Activated CD8-positive, alpha-beta memory T cell treated with anti-CD3 and anti-CD28 coated beads, Interleukin-2, amount 10 ng/mL, durations not matched to agents 7 days and 5 days (primary cell): ENCODE measurements at places on chromosomes 5 and 9.

DNA sequence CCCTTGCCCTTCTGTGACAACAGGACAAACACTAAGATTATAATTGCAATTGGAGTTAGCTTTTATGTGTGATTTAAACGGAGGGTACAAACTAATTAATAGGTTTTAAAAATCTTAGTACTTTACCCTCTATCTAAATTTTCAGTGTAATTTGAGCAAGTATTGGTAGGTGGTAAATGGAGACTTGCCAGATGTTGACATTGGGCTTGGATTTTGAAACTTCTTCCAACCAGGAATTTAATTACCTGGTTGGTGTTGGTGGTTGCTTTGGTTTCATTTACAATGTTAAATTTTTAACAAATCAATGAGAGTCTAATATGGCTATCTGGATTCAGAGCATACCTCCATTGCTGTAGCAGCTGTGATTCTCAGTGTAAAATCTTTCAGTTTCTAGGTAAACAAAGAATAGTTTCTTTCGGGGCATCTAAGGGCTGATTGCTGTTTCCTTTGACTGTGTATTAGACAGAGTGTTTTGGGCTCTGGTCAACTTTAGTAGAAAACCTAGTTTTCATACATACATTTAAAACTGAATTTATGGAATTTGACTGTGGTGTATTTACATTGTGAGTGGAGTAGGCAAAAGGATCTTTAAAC lies 1.9 kb downstream of the DAPK1 start:
- no peak overlapping the region for H3K27ac ChIP-seq
- peaks cover 40% of the 10 kb centered on the region for H3K27me3 ChIP-seq
- H3K4me3 ChIP-seq: no peak overlapping the region
- no peaks in the 10 kb centered on the region for H3K36me3 ChIP-seq
- peaks cover 6% of the 10 kb centered on the region for H3K4me1 ChIP-seq

GRCh38 chr9:127777368-127777980 lies 992 bp downstream of the SH2D3C start:
- peaks cover 36% of the 10 kb centered on the region for H3K36me3 ChIP-seq
- H3K4me1 ChIP-seq: peaks cover 54% of the 10 kb centered on the region
- H3K27me3 ChIP-seq: no peaks in the 10 kb centered on the region
- peak; percentile 56 for DNase-seq
- peak overlapping the region; percentile 97 for H3K27ac ChIP-seq

- DNase-seq: no peak
- no peak overlapping the region for H3K4me3 ChIP-seq
- H3K27ac ChIP-seq: no peak overlapping the region
- H3K36me3 ChIP-seq: no peaks in the 10 kb centered on the region
- peaks cover 58% of the 10 kb centered on the region for H3K4me1 ChIP-seq
Observed at GRCh38 chr5:132658381-132659302, 669 bp downstream of the IL13 start.

- no peak for DNase-seq
- no peak overlapping the region for H3K4me3 ChIP-seq
- no peak overlapping the region for H3K27ac ChIP-seq
- no peaks in the 10 kb centered on the region for H3K4me1 ChIP-seq
- H3K27me3 ChIP-seq: peaks cover 8% of the 10 kb centered on the region
- no peaks in the 10 kb centered on the region for H3K36me3 ChIP-seq
Observed at GRCh38 chr5:59615272-59615671, 278.3 kb downstream of the PDE4D start.

GRCh38 chr9:132879457-132880323 lies 992 bp downstream of the SPACA9 start:
- H3K27me3 ChIP-seq: peaks cover 18% of the 10 kb centered on the region
- H3K27ac ChIP-seq: peak overlapping the region; percentile 69
- H3K4me3 ChIP-seq: peak overlapping the region; percentile 70
- no peaks in the 10 kb centered on the region for H3K36me3 ChIP-seq
- peaks cover 37% of the 10 kb centered on the region for H3K4me1 ChIP-seq

DNA sequence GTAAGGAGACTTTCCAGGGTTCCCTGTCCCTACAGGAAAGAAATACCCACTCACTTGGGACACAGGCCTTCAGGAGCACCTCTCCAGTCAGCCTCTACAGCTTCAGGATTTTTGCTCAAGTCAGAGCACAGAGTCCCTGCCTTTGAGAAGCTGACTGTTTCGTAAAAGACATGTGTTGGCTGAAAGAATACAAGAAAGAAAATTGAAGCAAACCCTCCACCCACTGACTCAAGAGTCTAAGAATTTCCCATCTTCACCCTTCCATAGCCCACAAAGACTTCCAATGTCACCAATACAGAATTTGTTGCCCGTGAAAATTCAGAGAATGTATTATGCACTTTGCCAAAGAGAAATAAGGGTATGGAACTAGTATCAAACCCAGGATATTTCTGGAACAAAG lies 53.0 kb upstream of the ZNF622 start:
- H3K4me3 ChIP-seq: no peak overlapping the region
- H3K27ac ChIP-seq: no peak overlapping the region
- H3K36me3 ChIP-seq: no peaks in the 10 kb centered on the region
- no peaks in the 10 kb centered on the region for H3K27me3 ChIP-seq

GRCh38 chr9:90420768-90421513 lies 221.7 kb downstream of the DIRAS2 start:
- no peaks in the 10 kb centered on the region for H3K36me3 ChIP-seq
- H3K4me1 ChIP-seq: no peaks in the 10 kb centered on the region
- peaks cover 10% of the 10 kb centered on the region for H3K27me3 ChIP-seq
- DNase-seq: no peak
- H3K27ac ChIP-seq: no peak overlapping the region

GRCh38 chr5:115180165-115180709 lies 10.5 kb upstream of the TRIM36 start:
- DNase-seq: no peak
- H3K27me3 ChIP-seq: peaks cover 81% of the 10 kb centered on the region
- H3K4me1 ChIP-seq: peaks cover 14% of the 10 kb centered on the region
- H3K36me3 ChIP-seq: peaks cover 4% of the 10 kb centered on the region

DNA sequence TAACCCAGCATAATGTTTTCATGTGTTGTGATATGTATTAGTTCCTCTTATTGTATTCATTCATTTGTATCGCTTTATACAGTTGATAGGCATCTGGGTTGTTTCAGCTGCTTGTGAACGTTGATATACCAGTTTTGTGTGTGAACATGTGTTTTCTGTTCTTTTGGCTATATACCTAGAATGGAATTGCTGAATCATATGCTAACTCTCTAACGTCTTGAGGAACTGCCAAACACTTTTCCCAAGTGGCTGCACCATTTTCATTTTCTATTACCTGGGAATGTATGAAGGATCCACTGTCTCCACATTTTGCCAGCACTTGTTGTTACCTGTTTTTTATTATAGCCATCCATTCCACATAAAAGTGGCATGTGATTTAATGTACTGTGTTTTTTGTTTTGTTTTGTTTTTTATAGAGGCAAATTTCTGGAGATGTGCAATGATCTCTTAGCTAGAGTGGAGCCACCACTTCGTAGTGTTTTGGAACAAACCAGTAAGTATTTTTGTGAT lies 34.6 kb downstream of the HSPA4 start:
- peaks cover 5% of the 10 kb centered on the region for H3K4me1 ChIP-seq
- no peak overlapping the region for H3K4me3 ChIP-seq
- no peaks in the 10 kb centered on the region for H3K27me3 ChIP-seq
- H3K36me3 ChIP-seq: peaks cover 47% of the 10 kb centered on the region
- peak overlapping the region; percentile 15 for H3K27ac ChIP-seq

GRCh38 chr9:89641980-89642379 lies 37.2 kb downstream of the GADD45G start:
- H3K27me3 ChIP-seq: peaks cover 18% of the 10 kb centered on the region
- no peaks in the 10 kb centered on the region for H3K36me3 ChIP-seq

DNA sequence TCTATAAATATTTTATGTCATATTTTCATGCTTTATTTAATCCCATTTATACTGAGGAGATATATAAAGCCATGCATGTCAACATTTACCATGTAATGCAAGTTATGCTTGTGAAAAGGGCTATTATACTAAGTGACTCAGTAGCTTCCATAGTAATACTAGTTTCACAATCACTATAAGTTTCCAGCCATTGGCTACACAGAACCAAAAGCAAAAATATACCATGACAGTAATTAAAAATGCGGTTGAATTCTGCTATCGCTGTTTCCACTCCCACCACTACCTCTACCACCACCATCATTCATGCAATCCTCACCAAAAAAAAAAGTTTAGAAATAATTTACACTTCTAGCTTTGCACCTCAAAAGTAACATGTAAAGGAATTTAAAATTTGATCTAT lies 60.2 kb downstream of the MLLT3 start:
- peaks cover 11% of the 10 kb centered on the region for H3K36me3 ChIP-seq
- no peaks in the 10 kb centered on the region for H3K27me3 ChIP-seq
- no peak for DNase-seq
- peak overlapping the region; percentile 56 for H3K27ac ChIP-seq
- peaks cover 64% of the 10 kb centered on the region for H3K4me1 ChIP-seq

DNA sequence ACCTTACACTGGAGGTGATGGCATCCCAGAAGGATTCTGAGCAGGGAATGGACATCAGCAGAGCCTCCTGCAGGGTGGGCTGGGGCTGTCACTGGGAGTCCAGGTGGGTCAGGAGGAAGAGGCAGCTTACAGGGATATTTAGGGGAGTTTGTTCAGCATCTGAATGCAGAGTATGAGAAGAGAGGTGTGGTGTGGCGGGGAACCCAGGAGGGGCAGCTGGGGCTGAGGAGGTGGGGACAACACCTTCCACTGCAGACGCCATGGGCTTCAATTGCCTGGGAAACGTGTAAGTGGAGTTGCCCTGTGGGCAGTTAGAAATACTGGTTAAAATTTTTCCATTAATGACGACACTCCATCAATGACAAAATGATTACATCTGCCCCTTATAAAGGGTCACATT lies 33.5 kb downstream of the S1PR3 start:
- H3K27me3 ChIP-seq: peaks cover 6% of the 10 kb centered on the region
- no peaks in the 10 kb centered on the region for H3K4me1 ChIP-seq
- H3K36me3 ChIP-seq: no peaks in the 10 kb centered on the region
- no peak for DNase-seq
